ENCODE measurements at places on chromosomes 3 and 15. TPM values are rescaled to one million over a fixed set of nuclear protein-coding genes. Genes with fewer than 3 reads are reported as not detected.

Gene RAD51
- total RNA-seq = 4.0 TPM

Gene GABRR3
- total RNA-seq = not detected

Gene REC114
- not detected for total RNA-seq

Gene SOX2
- total RNA-seq = not detected

Gene ELL3
- 0.37 TPM for total RNA-seq

Gene PLAAT1
- total RNA-seq = 0.37 TPM

Gene KCNH8
- not detected for total RNA-seq

Gene IL16
- 1.6 TPM for total RNA-seq

Gene ZNF860
- total RNA-seq = 0.59 TPM
